Frontal cortex (tissue), 4 donors: ENCODE measurements at places on chromosomes 4 and X. TPM values are rescaled to one million over a fixed set of nuclear protein-coding genes. Genes with fewer than 3 reads are reported as not detected.

DNA sequence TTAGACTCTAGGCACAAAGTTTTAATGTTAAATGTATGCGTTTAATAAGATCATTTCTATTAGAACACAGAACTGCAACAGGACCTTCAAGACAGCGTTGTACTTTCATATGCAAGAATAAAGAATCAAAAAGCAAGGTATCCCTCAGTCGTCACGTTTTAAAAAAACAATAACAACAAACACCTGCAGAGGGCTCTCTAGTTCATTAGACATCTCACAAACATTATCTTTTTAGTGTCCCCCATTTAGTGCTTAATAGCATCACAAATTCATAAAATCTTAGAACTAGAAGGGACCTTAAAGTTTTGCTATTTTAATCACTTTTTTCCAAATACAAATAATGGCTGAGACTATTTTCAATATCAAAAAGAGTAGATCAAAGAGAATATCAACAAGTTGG is 236.6 kb downstream of the DCHS2 start:
- DNase-seq, result no peak

GRCh38 chr4:3868211-3869173 is 102.3 kb downstream of the ADRA2C start:
- no peak for DNase-seq

GRCh38 chrX:2863646-2864045 is 34.9 kb downstream of the GYG2 start:
- no peak for DNase-seq

The USP27X gene
- 15.9 TPM for total RNA-seq

DNA sequence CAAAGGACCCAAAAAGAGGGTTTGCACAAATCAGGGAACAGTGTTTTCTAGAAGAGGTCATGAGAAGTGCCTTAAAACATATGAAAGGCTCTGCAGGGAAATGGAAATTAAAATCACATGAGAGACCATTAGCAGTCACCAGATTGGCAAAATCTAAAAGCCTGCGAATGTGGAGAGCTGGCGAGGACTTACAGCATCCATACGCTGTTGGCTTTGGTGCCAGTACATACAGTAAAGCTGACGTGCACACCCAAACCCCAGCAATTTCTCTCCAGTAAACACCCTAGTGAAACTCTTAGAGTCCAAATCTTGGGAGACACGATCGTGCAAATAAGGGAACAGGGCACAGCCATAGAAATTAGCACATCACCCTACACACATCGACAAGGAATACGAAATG is 25.4 kb upstream of the PPP2R2C start:
- DNase-seq, result no peak

The CLDN34 gene
- total RNA-seq, result not detected

DNA sequence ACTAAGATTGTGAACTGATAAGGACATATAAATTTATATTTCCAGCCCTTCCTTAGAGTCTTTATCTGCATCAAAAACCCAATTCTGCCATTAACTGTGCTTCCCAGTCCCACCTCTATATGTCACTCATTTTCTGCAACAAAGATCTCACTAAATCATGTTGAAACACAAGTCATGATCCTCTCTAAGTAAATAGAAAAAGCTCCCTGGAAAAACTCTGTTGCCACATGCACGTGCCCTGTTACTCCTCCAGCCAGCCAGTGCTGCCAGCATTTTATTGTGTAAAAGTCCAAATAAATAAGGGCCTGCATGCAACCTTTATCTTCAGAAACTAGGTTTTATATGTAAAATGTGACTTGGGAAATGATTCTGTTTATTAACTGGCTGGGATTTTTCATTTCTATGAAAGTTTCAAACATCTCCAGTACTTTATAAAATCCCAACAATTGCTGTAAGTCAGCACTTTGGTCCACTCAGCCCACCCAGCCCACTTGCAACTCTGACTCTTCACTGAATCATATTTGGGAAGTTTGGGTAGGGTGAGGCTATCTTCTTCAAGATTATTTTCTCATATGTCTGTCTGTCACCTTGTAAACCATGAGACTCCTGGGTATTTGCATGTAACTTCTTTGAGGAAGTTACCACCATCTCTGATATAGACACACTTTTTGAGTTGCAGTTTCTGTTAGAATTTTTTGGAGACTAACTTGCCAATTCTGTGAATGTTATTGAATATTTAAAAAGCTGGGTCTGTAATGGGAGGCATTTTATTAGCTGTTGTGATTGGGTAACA is 40.0 kb upstream of the SMARCA5 start:
- DNase-seq, result no peak

DNA sequence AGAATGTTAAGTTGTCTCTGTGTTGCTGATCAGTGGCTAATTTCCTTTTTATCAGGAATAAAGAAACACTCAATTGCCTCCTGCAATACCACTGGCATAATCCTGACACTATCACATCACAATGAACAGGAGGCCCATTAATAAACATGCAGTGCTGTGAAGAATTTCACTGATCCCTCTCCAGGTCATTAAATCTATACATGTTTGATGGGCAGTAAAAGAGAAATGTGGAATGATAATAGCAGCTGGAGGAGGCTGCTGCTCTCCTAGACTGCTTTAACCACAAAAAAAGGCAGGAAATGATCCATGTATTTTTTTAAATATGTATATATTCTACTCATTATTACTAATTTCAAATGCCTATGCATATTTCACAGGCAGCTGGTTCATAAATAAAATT is 202.1 kb downstream of the CENPC start:
- DNase-seq, result no peak

The MAGEA1 gene
- not detected for total RNA-seq

GRCh38 chr4:43296946-43297528 is 404.5 kb downstream of the GRXCR1 start:
- DNase-seq, result no peak

GRCh38 chr4:73871511-73872310 is 2.5 kb downstream of the CXCL1 start:
- DNase-seq, result no peak

DNA sequence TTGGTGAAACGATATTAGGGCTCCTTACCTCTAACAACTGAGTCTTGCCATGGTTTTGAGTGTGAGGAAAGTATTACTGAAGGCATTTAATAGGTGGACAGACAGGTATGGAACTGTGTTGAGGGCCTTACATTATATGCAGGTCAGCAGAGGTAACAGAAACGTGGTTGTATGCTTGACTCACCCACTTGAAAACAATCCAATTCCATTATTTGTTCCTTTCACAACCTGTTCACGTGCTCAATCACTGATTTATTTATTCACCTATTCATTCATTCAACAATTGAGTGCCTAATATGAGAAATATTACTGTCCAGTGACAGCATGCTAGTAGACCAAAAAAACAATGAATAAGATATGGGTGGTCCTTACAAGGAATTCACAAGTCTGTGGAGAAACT is 33.3 kb upstream of the PPARGC1A start:
- no peak for DNase-seq

The HTN3 gene
- total RNA-seq, result not detected

- no peak for DNase-seq
Observed at GRCh38 chr4:139839403-139840031, 173.9 kb downstream of the MGST2 start.

The F8A3 gene
- 1.2 TPM for total RNA-seq

- no peak for DNase-seq
Observed at GRCh38 chr4:162450531-162451035, 286.8 kb upstream of the FSTL5 start.

- DNase-seq, result no peak
Observed at GRCh38 chr4:181323061-181323460, 920.1 kb upstream of the TENM3 start.

The DCHS2 gene
- 11.0 TPM for total RNA-seq

DNA sequence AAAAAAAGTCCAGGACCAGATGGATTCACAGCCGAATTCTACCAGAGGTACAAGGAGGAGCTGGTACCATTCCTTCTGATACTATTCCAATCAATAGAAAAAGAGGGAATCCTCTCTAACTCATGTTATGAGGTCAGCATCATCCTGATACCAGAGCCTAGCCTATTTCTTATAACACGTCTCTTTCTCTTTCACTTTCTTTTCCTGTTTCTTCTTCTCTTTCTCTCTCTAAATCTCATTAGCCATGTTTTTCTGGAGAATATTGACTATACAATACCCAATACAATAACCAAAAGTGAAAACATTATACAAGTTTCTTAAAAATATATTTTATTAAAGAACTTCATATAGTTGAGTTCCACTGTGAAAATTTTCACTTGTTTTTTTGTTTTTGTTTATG is 1154.9 kb upstream of the PCDH7 start:
- no peak for DNase-seq

The PITX2 gene
- total RNA-seq, result not detected
